Thoracic aorta endothelial cell (primary cell): ENCODE measurements at places on chromosomes 5 and 9. TPM values are rescaled to one million over a fixed set of nuclear protein-coding genes. Genes with fewer than 3 reads are reported as not detected.

DMGDH gene
- 0.07 TPM in 1 of 2 replicates, not detected in the other for total RNA-seq

VDAC1 gene
- 380 and 382 TPM in 2 replicates for total RNA-seq

PCDHB6 gene
- total RNA-seq = 0.07 TPM in 1 of 2 replicates, not detected in the other

SEMA5A gene
- total RNA-seq = 0.07 and 0.27 TPM in 2 replicates

CXXC5 gene
- 4.0 and 6.0 TPM in 2 replicates for total RNA-seq

KIF4B gene
- total RNA-seq = 0.29 and 1.7 TPM in 2 replicates
